ENCODE measurements at places on chromosomes 4 and X.

GRCh38 chr4:70746179-70746839 lies 24.5 kb downstream of the RUFY3 start:
- no peak for DNase-seq

DNA sequence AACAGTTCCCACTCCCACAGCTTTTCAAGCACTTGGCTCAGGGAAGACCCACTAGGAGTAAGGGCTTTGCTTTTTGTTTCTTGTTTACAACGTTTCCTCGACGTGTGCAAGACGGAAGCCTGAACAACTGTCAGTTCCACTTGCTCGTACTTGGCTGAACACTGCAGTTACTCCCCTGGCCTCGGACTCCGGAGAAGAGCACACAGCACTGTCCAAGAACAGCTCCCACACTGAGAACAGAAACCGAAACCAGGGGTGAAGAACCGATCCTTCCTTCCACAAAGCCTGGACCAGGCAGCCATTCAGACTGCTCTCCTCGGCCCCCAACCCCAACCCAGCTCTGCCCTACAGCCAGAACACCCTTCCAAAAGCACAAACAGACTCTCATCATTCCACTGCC lies 25.5 kb downstream of the IRF2 start:
- no peak for DNase-seq

GRCh38 chrX:48890934-48891401 lies 6.6 kb downstream of the TIMM17B start:
- DNase-seq = no peak

- no peak for DNase-seq
Measured at GRCh38 chr4:39114436-39114835, 52.4 kb downstream of the KLHL5 start.

DNA sequence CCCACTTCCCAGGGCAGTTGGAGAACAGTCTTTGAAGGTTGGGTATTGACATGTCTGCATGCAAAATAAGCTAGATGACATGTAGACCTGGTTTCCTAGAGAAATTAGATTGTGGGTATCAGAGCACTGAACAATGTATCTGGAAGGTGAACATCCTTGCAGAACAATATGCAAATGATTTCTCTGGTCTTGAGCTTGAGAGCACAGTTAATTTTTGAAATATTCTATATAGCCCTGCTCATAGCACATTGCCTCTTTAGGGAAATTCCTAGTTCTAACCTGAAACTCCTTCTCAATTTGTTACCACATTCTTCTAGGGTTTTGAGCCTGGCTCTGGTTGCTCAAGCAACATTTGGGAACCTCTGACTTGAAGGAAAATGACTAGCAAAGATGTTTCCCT lies 41.6 kb upstream of the LAS1L start:
- DNase-seq = no peak

- no peak for DNase-seq
Measured at GRCh38 chr4:143186212-143186611, 1.5 kb downstream of the USP38 start.

Data from stimulated activated CD4-positive, alpha-beta T cell treated with anti-CD3 and anti-CD28 coated beads, TNF-alpha, amount 100 ng/mL, for 4 hours (primary cell).